Spinal cord (tissue), 10 donors: ENCODE measurements at places on chromosomes 7 and 10. TPM values are rescaled to one million over a fixed set of nuclear protein-coding genes. Genes with fewer than 3 reads are reported as not detected.
A peak's percentile ranks its signal among the peaks of the same experiment; 100 is the strongest.

Gene HEPACAM2
- 0.11 TPM for total RNA-seq

Gene KIAA1549
- 11.1 TPM for total RNA-seq

Gene TAC1
- total RNA-seq = 14.3 TPM

Gene AKR1C4
- not detected for total RNA-seq

Gene CDK14
- total RNA-seq = 78.0 TPM

Gene RNF133
- total RNA-seq = 0.88 TPM

DNA sequence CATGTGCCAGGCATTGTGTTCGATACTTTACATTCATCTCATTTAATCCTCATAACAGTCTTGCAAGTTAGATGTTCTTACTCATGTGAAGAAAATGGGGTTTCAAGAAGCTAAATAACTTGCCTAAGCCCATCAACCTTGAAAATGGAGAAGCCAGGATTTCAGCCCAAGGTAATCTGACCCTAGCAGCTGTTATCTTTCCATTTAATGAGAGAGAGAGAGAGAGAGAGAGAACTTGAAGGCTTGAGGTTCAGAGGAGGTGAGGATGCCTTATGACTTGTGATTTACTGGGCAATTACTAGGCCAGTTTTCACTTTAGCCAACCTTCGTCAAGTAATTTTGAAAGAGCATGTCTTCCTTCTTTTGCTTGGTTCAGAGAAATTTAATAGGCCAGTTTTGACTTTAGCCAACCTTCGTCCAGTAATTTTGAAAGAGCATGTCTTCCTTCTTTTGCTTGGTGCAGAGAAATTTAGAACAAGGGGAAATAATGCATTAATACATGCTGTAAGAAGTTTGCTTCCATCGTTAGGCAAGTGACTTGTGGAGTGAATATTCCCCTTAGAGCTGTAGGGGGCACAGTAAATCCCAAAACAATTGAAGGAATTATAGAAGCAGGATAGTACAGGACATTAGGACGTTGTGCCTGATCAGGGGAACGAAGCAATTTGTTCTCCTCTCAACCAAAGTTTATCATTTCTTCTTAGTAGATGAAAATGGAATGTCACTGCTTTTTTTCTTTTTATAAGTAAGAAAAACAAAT lies 143.0 kb upstream of the BMPER start:
- H3K4me1 ChIP-seq = peaks cover 5% of the 10 kb centered on the region
- H3K4me3 ChIP-seq = no peak overlapping the region
- no peaks in the 10 kb centered on the region for H3K36me3 ChIP-seq

- no peak for DNase-seq
- H3K36me3 ChIP-seq = no peaks in the 10 kb centered on the region
- H3K4me3 ChIP-seq = no peak overlapping the region
- no peaks in the 10 kb centered on the region for H3K4me1 ChIP-seq
These were observed 975.8 kb upstream of the AUTS2 start for GRCh38 chr7:68622500-68622899.

GRCh38 chr7:28481091-28481926 lies 69.0 kb downstream of the CREB5 start:
- peak overlapping the region; percentile 62 for H3K27ac ChIP-seq
- no peaks in the 10 kb centered on the region for H3K27me3 ChIP-seq
- no peaks in the 10 kb centered on the region for H3K36me3 ChIP-seq
- H3K4me3 ChIP-seq = no peak overlapping the region
- no peak for DNase-seq

- no peak overlapping the region for H3K27ac ChIP-seq
- no peak overlapping the region for H3K4me3 ChIP-seq
- no peaks in the 10 kb centered on the region for H3K27me3 ChIP-seq
These were observed 87.2 kb upstream of the UNC5B start for GRCh38 chr10:71124921-71125748.

- DNase-seq = no peak
- H3K36me3 ChIP-seq = peaks cover 55% of the 10 kb centered on the region
- peaks cover 9% of the 10 kb centered on the region for H3K4me1 ChIP-seq
- no peak overlapping the region for H3K4me3 ChIP-seq
- no peaks in the 10 kb centered on the region for H3K27me3 ChIP-seq
These were observed 71.9 kb downstream of the MKI67 start for GRCh38 chr10:128054163-128054970.

DNA sequence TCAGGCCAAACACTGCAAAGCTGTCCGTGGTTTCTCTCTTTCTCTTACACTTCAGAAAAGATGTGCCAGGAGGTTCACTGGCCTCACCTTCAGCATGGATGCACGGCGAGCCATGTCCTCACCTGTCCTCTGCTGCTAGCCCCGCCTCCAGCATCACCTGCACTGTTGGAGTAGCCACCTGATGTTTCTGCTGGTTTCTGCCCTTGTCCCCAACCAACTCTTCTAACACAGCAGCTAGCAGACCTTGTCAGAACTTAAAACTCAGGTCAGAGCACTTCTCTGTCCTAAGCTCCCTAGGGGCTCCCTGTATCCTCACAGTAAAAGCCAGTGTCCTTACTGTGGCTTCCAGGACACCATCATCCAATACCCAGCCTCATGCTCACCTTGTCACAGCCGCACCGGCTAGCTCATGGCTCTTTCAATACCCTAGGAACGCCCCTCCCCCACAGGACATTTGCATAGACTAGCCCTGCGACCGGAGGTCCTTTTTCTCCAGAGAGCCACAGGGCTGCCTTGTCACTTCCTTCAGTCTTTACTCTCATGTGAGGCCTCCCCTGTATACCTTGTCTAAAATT lies 15.2 kb downstream of the PALD1 start:
- peaks cover 20% of the 10 kb centered on the region for H3K4me1 ChIP-seq
- DNase-seq = no peak
- no peaks in the 10 kb centered on the region for H3K27me3 ChIP-seq
- no peak overlapping the region for H3K27ac ChIP-seq
- peaks cover 2% of the 10 kb centered on the region for H3K36me3 ChIP-seq

DNA sequence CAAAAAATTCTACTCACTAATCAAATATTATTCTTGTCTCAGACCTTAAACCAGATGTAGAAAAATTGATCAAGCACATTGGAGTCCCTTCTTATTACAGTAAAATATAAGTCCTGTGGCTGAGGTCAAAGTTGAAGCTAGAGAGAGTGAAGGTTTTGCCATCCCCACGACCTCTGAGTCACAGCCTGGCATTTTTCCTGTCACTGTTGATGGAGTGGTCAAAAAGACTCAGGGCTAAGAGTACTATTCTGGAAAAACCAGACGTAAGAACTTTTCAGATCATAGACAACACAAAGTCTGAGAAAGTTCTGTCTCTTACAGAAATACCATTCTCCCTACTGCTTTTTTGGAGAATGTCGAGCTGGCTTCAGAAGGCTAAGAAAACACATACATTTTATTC lies 323.7 kb upstream of the ANKRD30A start:
- no peaks in the 10 kb centered on the region for H3K27me3 ChIP-seq
- no peak overlapping the region for H3K27ac ChIP-seq
- peaks cover 8% of the 10 kb centered on the region for H3K4me1 ChIP-seq
- H3K4me3 ChIP-seq = no peak overlapping the region
- DNase-seq = no peak
- no peaks in the 10 kb centered on the region for H3K36me3 ChIP-seq

DNA sequence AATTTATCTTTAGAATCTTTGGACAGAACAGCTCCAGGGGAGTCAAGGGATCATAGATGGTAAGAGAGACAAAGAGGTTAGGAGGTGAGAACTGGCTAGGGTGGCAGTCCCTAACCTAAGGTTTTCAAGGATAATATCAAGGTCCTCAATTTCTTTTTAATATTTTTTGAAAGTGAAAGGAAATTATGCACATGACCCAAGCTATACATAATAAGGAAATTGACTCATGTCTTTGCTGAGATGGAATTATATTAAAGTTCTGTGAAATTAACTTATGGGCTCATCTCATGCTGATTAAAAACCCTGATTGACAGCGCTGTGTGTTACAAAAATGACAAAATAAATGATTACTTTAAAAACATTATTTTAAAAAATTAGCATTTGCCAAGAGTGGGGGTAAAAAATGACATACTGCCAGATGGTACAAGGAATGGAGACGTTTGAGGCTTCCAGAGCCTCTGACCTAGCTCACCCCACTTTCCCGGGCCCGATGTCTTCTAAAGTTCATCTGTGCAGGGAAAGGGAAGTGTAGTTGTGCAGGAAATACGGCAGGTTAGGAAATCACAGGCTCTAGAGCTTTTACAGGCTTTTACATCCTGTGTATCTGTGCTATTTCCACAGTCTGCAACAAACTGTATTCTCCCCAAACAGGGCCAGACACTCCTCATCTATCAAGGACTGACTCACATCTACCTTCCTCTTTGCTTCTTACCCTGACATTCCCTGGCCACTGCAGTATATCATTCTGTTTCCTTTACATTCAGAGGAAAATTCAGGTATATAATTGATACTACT lies 185.6 kb upstream of the PRSS58 start:
- DNase-seq = no peak
- H3K36me3 ChIP-seq = no peaks in the 10 kb centered on the region
- H3K27me3 ChIP-seq = no peaks in the 10 kb centered on the region

GRCh38 chr10:116747325-116747724 lies 5.0 kb upstream of the HSPA12A start:
- H3K27me3 ChIP-seq = peaks cover 8% of the 10 kb centered on the region
- no peak overlapping the region for H3K4me3 ChIP-seq
- H3K36me3 ChIP-seq = no peaks in the 10 kb centered on the region
- DNase-seq = no peak

DNA sequence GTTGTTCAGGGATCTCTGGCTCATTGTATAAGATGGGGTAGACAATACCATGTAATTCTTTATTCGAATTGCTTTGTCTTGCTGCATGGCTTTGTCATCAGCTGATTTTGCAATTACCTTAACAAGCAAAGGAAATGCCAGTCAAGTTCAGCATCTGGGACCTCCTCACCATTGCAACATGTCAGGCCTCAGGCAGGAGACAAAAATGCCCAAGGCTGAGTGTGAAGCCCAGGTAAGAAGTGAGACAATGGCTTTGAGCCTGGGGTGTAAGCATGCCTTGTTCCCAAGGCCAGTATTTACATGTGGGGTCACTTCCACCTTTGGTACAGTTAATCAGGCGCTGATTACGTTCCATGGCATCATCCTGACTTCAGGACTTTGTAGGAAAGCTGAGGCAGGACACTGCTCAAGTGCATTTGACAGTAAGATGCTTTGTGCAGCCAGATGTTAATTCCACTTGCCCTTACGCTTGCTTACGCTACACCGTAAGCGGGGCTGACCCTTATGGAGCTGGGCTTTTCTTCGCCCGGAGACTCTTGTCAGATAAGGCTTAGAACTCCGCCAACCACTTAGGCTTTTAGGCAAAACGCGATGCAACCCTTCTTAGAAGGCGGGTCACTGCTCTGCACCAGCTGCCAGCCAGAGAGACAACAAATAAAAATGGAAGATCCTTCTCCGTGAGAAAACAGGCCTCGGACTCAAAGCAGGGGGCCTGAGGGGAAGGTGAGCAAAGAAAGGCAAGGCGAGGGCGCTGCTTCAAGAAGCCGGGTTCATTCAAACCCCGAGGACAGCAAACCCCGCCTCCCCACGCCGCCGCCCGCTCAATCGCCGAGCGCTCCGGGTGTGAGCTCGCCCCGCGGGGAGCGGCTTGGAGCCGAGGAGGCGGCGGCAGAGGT lies 1.3 kb upstream of the SP4 start:
- H3K4me3 ChIP-seq = peak overlapping the region; percentile 67
- DNase-seq = no peak
- H3K27ac ChIP-seq = peak overlapping the region; percentile 99
- H3K4me1 ChIP-seq = peaks cover 22% of the 10 kb centered on the region
- peaks cover 6% of the 10 kb centered on the region for H3K36me3 ChIP-seq

GRCh38 chr7:156420496-156420895 lies 220.1 kb upstream of the RNF32 start:
- H3K4me3 ChIP-seq = no peak overlapping the region
- H3K27ac ChIP-seq = no peak overlapping the region
- no peaks in the 10 kb centered on the region for H3K27me3 ChIP-seq
- no peaks in the 10 kb centered on the region for H3K4me1 ChIP-seq
- DNase-seq = no peak
- no peaks in the 10 kb centered on the region for H3K36me3 ChIP-seq

- no peak overlapping the region for H3K4me3 ChIP-seq
- peaks cover under 1% of the 10 kb centered on the region for H3K36me3 ChIP-seq
- H3K27me3 ChIP-seq = no peaks in the 10 kb centered on the region
- DNase-seq = peak; percentile 96
These were observed 107.1 kb downstream of the ABLIM1 start for GRCh38 chr10:114550756-114551635.

DNA sequence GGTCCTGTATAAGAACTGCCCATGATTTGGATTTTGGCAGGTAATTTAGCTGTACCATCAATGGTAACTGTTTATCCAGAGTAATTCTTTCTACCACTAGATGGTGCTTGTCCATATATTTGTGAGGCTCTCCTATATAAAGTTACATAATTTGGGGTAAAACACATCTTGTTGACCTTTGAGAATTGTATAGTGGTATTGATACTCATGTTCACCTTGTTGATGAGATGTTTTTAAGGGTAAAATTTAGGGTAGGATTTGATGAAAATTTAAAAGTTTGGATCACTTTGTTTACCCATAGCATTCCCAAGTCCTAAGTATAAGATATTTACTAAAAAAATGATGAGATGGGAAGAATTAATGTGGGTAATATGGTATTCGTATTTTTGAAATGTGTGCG lies 31.6 kb downstream of the ST7 start:
- no peak overlapping the region for H3K4me3 ChIP-seq
- peak; percentile 78 for DNase-seq
- H3K27me3 ChIP-seq = no peaks in the 10 kb centered on the region
- H3K36me3 ChIP-seq = no peaks in the 10 kb centered on the region
- H3K4me1 ChIP-seq = no peaks in the 10 kb centered on the region

DNA sequence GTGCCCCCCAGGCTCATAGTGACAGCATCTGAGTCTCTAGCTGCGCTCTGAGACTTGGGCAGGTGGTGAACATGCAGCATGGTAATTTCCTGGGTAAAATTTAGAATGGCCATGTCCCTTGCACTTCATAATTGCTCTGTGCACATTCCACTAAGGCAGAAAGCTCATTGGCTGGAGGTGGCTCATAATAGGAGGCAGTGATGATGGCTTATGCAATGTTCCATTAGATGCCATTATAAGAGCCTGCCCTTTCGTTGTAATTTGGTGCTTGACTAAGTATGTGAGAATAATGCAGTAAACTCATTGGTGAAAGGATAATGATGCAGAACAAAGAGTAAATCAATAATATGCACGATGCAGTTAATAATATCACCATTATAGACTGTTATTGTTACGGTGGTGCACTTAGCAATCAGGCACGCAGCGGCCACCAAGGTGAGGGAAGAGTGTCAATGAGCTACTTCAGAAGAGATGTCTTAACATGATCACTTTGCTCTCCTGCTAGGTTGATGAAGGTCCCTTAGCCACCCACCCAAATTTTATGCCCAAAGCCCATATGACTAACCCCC lies 545.9 kb downstream of the KCNMA1 start:
- DNase-seq = no peak
- H3K27ac ChIP-seq = no peak overlapping the region
- peaks cover 4% of the 10 kb centered on the region for H3K36me3 ChIP-seq
- H3K4me3 ChIP-seq = no peak overlapping the region
- H3K4me1 ChIP-seq = peaks cover 5% of the 10 kb centered on the region
- H3K27me3 ChIP-seq = no peaks in the 10 kb centered on the region

- H3K4me1 ChIP-seq = no peaks in the 10 kb centered on the region
- H3K27ac ChIP-seq = no peak overlapping the region
- no peaks in the 10 kb centered on the region for H3K27me3 ChIP-seq
- H3K4me3 ChIP-seq = no peak overlapping the region
These were observed 86.6 kb upstream of the MDFIC start for GRCh38 chr7:114835303-114835702.

- H3K27ac ChIP-seq = no peak overlapping the region
- DNase-seq = no peak
- no peak overlapping the region for H3K4me3 ChIP-seq
- H3K4me1 ChIP-seq = peaks cover 22% of the 10 kb centered on the region
- H3K36me3 ChIP-seq = peaks cover 26% of the 10 kb centered on the region
These were observed 53.4 kb downstream of the GLRX3 start for GRCh38 chr10:130189608-130190054.

GRCh38 chr10:116059320-116059719 lies 213.7 kb downstream of the GFRA1 start:
- H3K4me3 ChIP-seq = no peak overlapping the region
- no peaks in the 10 kb centered on the region for H3K27me3 ChIP-seq
- H3K27ac ChIP-seq = no peak overlapping the region
- DNase-seq = no peak
- H3K36me3 ChIP-seq = no peaks in the 10 kb centered on the region
